ENCODE measurements at places on chromosomes 5 and 9.
A peak's percentile ranks its signal among the peaks of the same experiment; 100 is the strongest.

DNA sequence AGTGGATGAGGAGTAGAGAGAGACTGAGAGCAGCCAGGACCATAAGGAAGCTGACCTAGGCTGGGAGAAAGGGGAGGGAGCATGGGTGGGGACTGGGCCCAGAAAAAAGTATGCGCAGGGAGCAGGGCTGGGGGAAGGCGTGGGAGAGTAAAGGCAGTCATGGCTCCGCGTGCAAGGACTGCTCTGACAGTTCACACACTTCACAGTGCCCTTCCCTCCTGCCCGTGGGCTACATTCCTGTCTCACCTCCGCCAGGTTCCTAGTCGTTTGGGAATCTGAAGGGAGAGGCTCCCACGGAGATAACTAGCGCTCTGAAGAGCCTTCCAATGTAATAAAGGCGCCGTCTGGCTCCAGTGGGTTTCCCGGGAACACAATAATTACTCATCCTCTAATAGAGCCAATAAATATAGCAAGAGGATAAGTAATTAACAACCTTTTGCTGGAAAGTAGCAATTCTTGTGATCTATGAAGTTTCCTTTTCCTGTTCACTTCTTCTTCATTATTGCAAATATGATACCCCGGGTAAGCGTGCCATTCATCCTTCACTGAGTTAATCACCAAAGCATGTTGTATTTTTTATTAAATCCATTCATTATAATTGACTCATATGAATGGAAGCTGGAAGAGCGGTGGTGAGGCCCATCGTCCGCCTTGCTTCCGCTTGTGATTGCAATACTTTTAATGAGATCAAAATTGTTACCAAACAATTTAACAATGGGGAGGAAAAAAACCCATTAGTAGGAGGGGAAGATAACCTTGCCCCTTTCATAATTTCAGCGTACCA is 39.3 kb downstream of the TTLL11 start:
- no peak for DNase-seq

GRCh38 chr5:177241768-177242167 is 61.8 kb downstream of the RAB24 start:
- no peak for DNase-seq

DNA sequence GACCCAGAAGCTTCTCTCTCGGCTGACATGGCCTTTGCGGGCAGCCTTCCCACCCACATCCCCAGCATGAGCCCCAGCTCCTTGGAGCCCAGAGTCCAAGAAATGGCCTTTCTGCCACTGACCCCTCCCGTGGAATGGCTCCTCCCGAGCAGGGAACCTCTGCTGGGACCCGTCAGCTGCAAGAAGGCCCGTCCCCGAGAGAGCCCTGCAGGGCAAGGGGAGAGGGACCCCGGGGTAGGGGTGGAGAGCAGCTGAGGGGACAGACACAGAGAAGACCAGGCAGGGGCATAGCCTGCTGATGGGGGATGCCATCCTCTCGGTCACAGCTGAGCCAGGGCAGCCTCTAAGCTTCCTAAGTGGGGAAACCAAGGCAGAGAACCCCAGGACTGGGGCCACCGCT is 11.2 kb upstream of the NOTCH1 start:
- DNase-seq = peak; percentile 57

GRCh38 chr5:125558466-125558865 is 812.0 kb upstream of the ZNF608 start:
- DNase-seq = no peak

- DNase-seq = no peak
These were observed 57.0 kb downstream of the C9orf153 start for GRCh38 chr9:86202338-86202882.

- DNase-seq = no peak
These were observed 220.0 kb downstream of the SLC12A2 start for GRCh38 chr5:128303593-128303992.

- peak; percentile 52 for DNase-seq
These were observed 350.4 kb downstream of the PDE4D start for GRCh38 chr5:59542851-59543820.

DNA sequence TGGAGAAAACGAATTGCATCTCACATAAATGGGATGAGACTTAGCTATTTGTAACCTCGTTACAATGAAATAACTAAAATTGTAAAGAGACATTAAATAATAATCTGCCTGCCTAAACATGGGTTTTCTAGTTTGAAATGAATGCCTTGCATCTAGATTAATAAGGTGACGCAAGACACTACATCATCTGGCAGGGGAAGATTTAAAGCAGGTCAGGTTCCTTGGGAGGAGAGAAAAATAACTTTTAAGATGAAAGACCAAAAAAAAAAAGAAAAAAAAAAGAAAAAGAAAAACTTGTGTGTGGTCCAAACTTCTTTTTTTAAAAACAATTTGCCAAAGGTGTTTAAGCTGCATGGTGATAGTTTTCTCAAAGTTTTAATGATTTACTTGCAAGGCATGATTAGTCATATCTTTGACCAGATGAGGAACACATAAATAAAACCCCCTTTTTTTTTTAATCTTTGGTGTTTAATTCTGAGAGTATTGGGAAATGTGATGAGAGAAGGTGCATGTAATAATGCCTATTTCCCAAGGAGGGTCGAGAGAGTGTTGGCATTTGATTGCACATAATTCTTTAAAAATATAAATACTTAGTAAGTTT is 122.9 kb upstream of the ADAMTSL1 start:
- DNase-seq = no peak

GRCh38 chr5:68149189-68149588 is 66.4 kb upstream of the PIK3R1 start:
- DNase-seq = no peak

Measured in right cardiac atrium (tissue), 5 donors.